NCI-H1417 (cell line): ENCODE measurements at places on chromosomes 6 and 20.

DNA sequence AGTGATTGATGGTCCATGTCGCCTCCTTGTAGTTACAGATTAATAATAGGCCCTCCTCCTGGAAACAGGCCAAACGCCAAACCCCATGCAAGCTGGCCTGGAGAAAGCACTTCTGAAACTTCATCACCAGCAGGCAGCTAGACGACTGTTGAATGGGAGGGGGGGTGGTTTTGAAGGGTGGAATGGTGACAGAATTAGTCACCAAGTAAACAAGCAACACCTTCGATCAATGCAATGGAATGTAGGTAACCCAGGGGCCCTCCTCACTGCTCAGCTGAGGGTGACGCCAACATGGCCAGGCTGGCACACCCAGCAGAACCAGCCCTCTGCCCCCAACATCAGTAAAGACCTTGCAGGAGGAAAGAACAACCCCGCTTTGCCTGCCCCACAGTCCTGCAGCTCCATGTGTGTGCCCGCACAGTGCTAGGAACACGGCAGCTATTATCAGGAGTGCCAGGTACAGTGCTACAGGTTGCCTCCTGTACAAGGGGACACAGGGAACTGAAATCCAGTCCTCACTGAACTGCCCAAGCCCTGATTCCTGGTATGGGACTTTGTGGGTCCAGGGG is 2.7 kb downstream of the BCAS1 start:
- no peak for DNase-seq

DNA sequence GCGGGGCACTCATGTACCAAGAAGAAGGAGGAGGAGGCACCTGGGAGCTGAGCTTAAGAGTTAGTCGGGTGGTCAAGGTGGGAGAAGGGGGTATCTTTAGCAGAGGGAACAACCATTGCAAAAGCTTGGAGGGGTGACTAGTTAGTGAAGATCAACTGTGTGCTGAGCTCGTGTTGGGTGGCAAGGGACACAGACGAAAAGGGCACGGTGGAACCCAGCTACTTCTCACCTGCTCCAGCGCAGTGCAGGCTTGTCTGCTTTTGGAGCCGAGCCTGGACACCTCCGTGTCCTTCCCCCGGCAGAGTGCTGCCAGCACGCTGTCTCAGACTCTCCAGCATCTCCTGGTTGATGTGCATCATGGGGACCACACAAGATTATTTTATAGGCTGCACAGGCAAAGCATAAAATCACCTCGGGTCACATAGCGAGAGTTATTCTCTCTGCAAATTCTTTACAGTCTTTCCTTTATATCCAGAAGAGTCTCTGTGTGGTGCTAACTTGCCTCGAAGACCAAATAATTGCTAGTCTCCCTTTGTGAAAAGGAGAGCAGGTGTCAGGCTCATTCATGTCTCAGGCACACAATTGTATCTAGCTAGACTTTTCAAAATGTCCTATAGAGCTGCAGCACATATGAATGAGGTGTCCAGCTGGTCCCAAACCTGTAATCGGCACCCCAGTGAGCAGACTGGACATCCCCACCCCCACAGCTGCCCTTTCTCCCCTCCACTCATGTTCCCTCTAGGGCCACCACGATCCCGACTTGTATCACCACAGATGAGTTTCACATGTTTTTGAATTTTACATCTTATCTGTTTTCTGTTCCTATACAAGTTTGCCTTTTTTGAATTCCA is 123.4 kb downstream of the CEBPB start:
- DNase-seq = peak; percentile 54

- DNase-seq = no peak
Observed at GRCh38 chr6:3389390-3390167, 67.3 kb downstream of the SLC22A23 start.

DNA sequence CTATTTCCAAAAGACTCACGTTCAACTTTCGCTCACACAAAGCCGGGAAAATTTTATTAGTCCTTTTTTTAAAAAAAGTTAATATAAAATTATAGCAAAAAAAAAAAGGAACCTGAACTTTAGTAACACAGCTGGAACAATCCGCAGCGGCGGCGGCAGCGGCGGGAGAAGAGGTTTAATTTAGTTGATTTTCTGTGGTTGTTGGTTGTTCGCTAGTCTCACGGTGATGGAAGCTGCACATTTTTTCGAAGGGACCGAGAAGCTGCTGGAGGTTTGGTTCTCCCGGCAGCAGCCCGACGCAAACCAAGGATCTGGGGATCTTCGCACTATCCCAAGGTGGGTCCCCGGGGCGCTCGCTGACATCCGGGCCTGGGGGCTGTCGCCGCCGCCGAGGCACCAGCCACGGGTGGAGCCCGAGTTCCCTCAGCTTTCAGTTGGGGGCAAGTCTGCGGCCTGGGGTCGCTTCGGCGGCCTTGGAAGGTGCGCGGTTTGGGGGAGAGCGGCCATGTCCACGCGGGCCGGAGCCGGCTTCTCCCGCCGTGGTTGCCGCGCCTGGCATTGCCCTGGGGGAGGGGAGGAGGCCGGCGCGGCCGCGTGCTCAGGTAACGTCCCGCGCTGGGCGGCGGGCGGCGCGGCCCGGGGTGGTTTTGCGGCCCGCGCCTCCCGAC is 429 bp downstream of the AMD1 start:
- DNase-seq = peak; percentile 69

DNA sequence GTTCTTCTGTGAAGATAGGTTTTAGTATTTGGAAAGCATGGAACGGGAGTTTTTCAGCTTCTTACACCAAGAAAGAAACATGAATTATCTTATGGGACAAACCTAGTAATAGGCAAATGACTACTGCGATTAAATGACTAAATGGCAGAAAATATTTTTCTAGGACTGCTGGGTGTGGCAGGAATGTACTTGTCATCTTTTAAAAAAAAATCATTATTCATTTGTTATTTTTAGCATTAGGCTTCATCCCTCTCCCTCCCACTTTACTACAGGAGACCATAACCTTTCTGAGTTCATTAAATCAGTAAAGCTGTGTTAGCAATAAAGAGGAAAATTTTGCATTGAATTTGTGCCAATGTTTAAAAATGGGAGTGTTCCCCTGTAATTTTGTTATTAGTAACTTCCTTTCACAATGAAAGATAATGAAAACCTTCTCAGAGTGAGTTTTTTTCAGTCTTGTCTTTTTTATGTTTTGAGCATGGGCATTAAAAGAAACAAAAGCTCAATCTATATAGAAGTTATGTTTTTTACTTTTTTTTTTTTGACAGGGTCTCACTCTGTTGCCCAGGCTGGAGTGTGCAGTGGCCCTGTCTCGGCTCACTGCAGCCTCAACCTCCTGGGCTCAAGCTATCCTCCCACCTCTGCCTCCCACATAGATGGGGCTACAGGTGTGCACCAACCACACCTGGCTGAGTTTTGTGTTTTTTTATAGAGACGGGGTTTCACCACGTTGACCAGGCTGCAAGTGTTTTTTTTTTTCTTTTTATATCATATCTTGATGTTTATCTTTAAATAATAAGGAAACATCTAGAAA is 105.6 kb upstream of the CLDN20 start:
- DNase-seq = no peak

- DNase-seq = no peak
Observed at GRCh38 chr20:4111440-4112411, 96.4 kb upstream of the RNF24 start.

DNA sequence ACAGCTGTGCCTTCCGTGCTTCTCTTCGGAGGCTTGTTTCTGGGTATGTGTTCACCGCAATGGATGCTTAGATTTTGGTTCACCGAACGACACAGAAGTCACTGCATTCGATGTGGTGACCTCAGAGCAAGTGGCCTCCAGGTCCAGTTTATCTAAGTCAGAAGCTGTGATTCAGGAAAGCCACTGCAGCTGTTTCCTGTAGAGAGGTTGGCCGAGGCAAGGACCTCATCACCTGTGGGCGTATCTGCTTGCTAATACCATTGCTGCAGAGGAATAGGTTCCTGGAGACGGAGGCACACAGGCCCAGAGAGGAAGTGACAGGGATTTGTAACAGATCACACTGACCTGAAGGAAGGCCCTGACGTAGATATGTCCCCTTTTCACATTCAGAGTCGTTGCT is 82.7 kb downstream of the FARS2 start:
- no peak for DNase-seq

DNA sequence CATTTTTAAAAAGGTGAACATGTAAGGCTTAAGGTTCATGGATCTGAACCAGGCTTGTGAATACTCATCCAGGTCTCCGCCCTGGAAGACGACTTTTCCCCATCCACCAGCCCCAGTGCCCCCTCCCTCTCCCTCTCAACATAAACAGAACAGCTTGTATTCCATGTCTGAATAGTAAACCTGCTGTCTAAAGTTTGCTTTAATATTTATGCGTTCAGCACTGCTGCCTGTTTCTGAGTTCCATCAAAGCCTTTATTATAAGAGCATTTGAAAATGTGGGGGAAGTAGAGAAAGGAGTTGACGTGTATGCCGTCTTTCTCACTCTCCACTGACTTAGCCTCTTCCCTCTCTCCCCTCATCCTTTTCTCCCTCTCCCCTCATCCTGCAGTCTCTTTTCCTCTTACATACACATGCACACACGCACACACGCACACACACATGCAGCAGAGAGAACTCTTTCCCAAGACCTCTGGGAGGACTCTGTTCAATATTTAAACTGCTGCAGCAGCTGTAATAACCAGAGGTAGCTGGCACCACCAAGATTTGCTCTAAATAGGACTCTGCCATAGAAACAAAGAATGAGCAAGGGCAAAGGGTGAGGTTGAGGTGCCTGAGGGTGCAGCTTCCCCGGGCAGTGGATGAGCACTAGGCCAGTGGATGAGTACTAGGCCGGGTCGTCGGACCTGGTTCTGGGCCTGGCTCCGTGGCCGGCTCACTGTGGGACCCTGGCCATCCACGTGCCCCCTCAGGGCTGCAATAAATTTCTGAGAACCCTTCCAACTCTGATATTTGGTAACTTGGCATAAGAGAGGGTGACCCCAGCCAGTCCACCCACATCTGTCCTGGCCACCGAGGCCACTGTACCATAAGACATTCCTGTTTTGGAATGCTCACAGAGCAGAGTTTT is 35.4 kb upstream of the VSTM2L start:
- no peak for DNase-seq

- no peak for DNase-seq
Observed at GRCh38 chr6:3737149-3737830, 14.2 kb downstream of the PXDC1 start.

DNA sequence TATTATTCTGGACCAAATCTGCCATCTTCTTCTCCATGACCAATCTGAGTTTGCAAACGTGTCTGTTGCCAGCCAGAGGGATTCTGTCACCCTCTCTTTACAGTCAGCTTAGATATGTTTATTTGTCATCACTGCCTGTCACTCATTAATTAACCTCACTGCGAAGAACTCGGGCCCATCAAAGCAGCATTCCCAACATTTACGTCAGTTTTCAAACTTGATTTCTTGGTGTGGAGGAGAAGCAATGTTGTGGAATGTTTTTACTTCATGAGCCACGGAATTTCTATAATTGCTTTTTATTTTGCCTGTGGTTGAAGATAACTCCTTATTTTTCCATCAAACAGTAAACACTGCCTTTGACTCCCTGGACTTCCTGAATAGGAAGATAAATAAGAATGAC is 91.8 kb upstream of the CNKSR3 start:
- DNase-seq = no peak

DNA sequence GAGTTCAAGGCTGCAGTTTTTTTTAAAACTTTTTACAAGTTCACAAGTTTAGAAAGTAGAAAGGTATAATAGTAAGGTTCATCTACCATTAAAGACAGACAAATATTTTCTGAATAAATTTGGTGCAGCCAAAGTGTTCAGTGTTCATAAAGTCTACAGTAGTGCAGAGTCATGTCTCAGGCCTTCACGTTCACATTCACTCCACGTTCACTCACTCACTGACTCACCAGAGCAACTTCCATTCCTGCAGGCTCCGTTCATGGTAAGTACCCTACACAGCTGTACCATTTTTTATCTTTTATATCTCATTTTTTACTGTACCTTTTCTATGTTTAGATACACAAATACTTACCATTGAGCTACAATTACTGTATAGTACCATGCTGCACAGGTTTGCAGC is 67.6 kb downstream of the B4GALT5 start:
- DNase-seq = no peak

DNA sequence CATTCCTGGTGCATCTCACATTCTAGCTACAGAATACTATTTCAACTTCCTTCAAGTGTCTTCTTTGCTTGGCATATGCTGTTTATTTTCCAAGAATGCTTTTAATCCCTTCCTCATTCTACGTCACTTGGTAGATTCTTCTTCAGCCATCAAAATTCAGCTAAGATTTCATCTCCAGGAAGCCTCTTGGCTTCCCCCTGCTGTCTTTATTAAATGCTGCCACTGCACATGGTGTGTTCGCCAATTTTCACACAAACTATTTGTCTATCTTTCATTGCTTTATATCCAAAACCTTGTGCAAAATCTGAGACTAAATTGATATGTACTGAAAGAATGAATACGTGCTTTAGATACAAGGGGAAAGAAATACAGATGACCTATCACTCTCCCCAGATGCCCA is 253.0 kb downstream of the RFPL4B start:
- DNase-seq = no peak

- DNase-seq = no peak
Observed at GRCh38 chr6:117485433-117485832, 3.0 kb downstream of the DCBLD1 start.
